Urinary bladder (tissue), 4 donors: ENCODE measurements at places on chromosomes 1 and 21. TPM values are rescaled to one million over a fixed set of nuclear protein-coding genes. Genes with fewer than 3 reads are reported as not detected.

DNA sequence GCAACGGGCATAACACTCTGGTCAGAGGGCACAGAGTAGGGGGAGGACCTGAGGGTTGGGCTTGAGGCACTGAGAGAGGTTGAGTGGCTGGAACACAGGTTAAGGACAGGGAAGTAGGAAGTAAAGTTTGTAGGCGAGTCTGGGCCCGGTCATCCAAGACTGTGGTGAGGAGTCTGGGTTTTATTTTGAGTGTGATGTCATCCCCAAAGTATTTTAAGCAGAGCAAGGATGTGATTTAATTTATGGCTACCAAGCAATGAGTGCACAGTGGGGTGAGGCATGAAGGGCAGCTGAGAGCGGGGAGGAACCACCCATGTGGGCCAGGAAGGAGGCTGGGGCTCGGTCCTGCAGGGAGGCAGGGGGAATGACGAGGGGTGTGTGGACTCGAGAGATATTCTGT, 11.2 kb upstream of the VWA5B1 start:
- DNase-seq, result no peak

TLCD4 gene
- 28.1 TPM for total RNA-seq

DNA sequence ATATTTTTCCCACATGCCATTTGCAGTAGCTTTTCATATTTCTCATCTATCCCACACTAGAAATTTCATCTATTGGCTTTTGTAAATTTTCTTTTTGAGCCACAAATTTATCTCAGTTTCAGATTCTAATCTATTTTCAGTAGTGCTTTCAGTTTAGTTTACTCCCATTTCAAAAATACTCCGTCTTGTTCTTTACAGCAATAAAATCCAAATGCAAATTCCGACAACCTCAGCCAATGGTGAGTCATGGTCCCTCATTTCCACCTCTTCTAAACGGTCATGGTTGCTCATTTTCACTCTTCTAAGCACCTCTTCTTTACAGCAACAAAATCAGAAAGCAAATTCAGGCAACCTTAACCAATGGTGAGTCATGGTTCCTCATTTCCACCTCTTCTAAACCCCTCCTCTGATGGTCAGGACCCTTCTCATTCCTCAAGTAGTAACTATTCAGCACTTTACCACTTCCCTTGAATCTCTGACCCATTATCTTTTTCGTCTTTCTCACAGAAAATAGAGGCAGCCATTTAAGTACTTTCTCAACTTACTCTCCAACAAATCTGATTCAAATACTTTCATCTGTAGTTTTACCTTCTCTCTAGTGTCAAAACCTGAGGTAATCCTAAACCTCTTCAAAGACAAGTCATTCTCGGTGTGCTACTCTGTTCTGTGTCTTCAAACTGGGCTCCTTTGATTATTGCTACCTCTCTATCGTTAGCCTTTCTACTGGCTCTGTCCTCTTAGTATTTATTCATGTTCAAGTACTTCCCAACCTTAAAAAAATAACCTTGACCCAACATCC, 34.4 kb downstream of the C21orf91 start:
- no peak for DNase-seq

HSD3B1 gene
- total RNA-seq, result not detected

AGO4 gene
- total RNA-seq, result 31.7 TPM

- no peak for DNase-seq
These were observed 54.4 kb downstream of the NR5A2 start for GRCh38 chr1:200081969-200082245.

- DNase-seq, result no peak
These were observed at the start of gene P3R3URF for GRCh38 chr1:46176211-46176865. TSS of gene P3R3URF (minus strand) at chr1:46176488. CDS start at chr1:46176471, 17 bp downstream.

DNA sequence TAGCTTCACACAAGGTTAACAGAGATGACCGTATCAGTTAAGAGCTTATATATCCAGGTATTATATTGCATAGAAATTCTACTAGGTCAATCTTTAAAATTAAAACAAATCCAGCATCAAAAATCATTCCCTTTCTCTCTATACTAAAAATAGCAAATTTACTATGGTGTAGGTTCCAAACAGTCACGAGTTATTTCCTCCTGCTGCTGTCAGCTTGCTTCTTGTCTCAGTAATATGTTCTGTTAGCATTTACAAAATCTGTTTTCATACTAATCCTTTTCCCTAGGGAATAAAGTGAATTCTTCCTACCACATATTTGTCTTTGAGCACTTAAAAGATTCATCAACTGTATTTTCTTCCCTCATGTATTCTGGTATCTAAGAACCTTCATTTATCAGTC, 2.5 kb downstream of the WDR26 start:
- no peak for DNase-seq

DNA sequence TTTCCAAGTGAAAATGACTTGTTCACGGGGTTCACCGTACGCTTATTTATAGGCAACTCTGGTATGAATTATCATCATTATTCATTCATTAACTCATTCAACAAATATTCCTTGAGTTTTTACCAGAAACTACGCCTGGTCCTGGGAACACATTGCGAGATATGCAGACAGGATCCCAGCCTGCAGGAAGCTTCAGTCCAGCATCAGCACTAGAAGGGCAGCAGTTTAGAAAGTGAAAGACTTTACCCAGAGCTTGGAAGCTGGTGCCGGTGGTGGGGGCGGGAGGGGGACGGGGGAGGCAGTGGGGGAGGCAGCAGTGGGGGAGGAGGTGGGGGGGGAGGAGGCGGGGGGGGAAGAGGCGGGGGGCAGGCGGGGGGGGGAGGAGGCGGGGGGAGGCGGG, 55.9 kb downstream of the SETD4 start:
- no peak for DNase-seq

GBP7 gene
- not detected for total RNA-seq

DNA sequence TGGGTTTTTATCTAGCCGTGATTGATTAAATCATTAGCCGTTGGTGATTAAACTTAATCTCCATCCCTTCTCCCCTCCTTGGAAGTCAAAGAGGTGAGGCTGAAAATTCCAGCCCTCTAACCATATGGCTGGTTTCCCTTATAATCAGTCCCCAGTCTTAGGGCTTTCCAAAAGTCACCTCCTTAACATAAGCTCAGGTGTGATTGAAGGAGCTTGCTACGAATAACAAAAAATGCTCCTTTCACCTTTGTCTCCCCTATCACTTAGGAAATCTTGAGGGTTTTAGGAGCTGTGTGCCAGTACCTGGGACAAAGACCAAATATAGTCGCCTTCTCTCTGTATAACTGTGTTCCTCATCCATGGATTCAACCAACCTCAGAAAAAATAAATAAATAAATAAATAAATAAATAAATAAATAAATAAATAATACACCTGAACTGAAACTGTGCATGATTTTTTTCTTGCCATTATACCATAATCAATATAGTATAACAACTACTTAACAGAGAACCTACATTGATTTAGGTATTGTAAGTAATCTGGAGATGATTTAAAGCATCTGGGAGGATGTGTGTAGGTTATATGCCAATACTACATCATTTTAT, 82.2 kb downstream of the PAPPA2 start:
- no peak for DNase-seq

DNA sequence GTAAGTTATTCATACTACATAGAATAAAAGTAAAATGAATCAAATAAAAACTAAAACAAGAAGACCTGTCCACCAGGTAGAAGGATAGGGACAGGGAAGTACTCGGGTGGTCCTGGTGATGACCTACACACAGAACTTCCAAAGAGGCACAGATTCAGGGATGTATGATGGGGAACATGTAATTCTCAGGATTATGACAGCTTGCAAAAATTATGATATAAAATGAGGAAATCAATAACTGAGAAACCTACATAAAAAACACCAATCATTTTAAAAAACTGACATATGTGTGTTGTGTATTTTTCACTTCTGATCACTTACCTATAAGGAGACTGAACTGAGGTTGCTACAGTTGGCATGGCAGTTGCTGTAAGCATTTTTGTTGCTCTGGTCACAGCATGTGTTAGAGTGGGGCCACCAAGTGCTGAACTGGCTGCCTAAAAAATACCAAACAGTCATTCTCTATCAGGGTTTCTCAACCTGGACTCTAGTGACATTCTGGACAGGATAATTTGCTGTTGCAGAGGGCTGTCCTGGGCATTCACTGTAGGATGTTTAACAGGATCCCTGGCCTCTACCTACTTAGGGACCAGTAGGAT, 73.8 kb downstream of the USP24 start:
- DNase-seq, result no peak

XCL2 gene
- total RNA-seq, result not detected

- DNase-seq, result no peak
These were observed 28.6 kb downstream of the KRTAP10-1 start for GRCh38 chr21:44511219-44511937.

DNA sequence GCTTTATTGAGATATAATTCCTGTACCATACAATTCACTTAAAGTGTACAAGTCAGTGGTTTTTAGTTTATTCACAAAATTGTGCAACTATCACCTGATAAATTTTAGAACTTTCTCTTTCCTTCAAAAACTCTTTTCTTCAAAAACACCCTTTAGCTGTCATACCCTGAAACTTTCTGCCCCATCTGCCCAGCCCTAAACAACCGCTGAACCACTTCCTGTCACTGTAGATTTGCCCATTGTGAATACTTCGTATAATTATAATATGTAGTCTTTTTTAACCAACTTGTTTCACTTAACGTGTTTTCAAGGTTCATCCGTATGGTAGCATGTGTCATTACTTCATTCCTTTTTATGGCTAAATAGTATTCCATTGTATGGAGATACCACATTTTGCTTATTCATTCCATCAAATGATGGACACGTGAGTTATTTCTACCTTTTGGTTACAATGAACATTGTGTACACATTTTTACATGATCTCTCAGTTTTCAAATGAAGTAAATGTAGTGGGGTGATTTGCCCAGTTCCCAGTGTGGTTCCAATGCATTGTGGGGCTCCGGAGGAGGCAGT, 37.9 kb downstream of the WNT4 start:
- DNase-seq, result no peak

DPT gene
- 175 TPM for total RNA-seq

PLA2G2F gene
- 1.3 TPM for total RNA-seq

MLLT11 gene
- 4.8 TPM for total RNA-seq

DNA sequence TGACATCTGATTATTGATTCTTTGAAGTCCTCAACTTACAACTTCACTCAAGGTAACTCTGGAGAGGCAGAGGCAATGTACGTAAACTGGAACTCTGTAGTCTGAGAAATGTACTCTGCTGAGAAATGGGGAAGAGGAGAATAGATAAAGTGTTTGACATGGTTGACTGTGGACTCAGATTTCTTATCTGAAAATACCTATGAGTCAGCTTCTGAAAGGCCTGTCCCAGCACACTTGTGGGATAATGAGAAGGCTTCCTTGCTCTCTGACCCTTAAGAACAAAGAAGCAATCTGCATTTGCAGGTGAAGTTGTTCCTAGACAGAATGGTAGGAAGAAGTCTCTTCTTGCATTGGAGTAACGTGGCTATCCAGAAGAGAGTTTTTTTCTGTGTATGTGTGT, 1573.5 kb downstream of the BRINP3 start:
- no peak for DNase-seq

ASCL5 gene
- total RNA-seq, result not detected

DNA sequence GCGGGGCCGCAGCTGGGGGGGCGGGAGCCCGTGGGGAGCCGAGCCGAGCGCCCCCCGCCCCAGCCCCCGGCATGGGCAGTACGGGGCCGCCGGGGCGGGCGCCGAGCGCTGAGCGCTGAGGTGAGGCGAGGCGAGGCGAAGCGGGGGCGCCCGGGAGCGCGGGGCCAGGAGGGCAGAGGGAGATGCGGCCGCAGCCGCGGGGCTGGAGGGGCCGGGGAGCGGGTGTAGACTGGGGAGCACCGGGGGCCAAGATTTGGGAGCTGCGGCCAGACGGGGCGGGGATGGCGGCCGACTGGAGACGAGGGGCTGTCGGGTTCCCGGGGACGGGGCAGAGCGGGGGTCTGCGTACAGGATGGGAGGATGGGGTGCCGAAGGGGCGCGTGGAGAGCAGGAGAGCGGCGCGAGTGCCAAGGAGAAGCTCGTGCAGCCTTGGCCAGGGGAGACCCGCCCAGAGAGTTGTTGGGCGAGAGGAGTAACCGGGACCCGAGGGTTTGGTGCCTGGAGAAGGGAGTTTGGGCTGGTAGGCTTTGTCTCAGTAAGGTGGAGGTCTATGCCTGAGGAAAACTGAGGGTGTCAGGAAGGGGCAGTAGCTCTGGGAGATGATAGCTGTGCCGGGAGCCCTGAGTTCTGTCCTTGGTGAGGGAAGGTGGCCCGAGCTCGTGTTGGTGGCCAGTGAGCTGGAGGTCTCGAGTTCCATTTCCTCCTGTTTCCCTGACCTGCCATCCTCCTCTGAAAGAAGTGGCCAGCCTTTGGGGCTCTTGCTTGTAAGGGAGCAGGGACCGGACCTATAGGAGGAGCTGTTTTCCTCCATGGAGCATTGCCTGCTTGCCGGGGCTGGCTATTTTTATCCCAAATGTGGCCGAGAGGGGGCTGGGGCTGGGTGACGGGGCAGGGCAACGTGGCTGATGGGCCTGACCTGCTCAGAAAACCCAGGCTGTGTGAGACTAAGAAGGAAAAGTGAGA, 539 bp downstream of the ATP8B2 start:
- DNase-seq, result no peak

FAAH gene
- 6.9 TPM for total RNA-seq

RPTN gene
- not detected for total RNA-seq

SLC50A1 gene
- 19.5 TPM for total RNA-seq

GRCh38 chr1:202397256-202397655, 48.8 kb downstream of the PPP1R12B start:
- DNase-seq, result no peak

GRCh38 chr1:246753670-246754535, 29.7 kb downstream of the SCCPDH start:
- DNase-seq, result peak; percentile 46

ITLN1 gene
- 3.4 TPM for total RNA-seq

DNA sequence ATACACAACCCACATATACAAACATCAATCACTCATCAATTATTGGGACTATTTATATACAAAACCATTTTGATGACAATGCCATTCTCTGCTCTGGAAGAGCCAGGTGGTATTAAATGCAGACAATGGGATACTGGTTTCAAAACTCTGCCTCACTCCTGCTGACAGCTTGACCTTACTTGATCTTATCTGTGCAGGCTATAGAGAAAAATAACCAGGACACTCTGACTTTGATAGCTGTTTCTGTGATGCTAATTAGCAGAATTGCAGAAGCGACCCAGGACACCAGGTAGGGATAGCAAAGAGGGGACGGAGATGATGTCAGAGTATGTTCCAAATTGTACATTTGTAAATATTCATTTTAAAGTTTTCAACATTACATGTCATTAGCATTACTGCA, 89.5 kb downstream of the OLFM3 start:
- no peak for DNase-seq

DCST2 gene
- total RNA-seq, result 0.53 TPM

LPAR3 gene
- total RNA-seq, result 12.8 TPM

AADACL4 gene
- total RNA-seq, result 0.37 TPM

KIF26B gene
- total RNA-seq, result 12.2 TPM
